PC-3 (cell line): ENCODE measurements at places on chromosomes 2 and 18.

DNA sequence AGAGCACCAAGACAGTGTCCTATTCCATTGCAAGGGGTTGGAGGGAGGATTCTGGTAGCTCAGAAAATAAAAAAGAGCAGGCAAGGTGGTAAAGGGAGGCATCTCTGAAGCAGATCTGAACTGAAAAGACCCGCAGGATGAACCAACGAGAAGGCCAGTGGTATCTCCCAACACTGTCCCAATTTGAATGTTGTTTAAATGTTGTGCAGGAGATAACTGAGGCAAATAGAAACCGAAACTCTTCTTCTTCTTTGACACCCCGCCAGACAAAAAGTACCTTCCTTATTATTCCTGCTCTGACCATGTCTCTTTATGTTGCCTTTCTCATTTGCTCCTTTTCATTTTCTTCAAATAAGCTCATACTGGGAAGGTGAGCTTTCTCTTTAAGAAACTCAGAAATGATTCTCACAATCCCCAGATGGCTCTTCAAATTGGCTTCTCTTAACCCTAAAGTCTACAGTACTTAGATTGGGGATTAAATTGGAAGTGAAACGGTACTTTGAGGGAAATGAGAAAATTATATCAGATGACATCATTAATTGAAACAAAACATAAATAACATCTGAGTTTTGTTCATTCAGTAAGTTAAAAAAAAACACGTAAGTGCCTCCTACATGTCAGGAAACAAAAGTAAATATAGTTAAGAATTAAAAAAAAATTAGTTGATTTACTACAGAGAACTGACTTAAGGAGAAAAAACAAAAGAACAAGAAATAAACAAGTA, 143.6 kb downstream of the WDPCP start:
- no peaks in the 10 kb centered on the region for H3K27me3 ChIP-seq
- H3K4me1 ChIP-seq = no peaks in the 10 kb centered on the region
- no peak overlapping the region for H3K27ac ChIP-seq
- no peak overlapping the region for H3K4me3 ChIP-seq
- DNase-seq = no peak

DNA sequence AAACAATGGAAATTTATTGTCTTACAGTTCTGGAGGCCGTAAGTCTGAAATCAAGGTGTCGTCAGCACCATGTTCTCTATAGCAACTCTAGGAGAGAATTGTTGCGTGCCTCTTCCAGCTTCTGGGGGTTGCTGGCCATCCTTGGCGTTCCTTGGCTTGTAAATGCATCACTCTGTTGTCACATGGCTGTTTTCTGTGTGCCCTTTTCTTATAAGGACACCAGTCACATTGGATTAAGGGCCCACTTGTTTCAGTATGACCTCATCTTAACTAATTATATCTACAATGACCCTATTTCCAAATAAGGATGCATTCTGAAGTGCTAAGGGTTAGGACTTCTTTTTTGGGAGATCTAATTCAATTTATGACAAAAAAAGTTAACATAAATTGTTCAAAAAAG, 1.4 kb upstream of the PLEK start:
- no peak overlapping the region for H3K4me3 ChIP-seq
- DNase-seq = no peak
- H3K27ac ChIP-seq = no peak overlapping the region
- H3K36me3 ChIP-seq = no peaks in the 10 kb centered on the region

- no peaks in the 10 kb centered on the region for H3K4me1 ChIP-seq
- peaks cover 32% of the 10 kb centered on the region for H3K36me3 ChIP-seq
- H3K4me3 ChIP-seq = no peak overlapping the region
- H3K27me3 ChIP-seq = no peaks in the 10 kb centered on the region
- DNase-seq = no peak
These were observed 33.8 kb downstream of the SUCLG1 start for GRCh38 chr2:84425310-84425709.

DNA sequence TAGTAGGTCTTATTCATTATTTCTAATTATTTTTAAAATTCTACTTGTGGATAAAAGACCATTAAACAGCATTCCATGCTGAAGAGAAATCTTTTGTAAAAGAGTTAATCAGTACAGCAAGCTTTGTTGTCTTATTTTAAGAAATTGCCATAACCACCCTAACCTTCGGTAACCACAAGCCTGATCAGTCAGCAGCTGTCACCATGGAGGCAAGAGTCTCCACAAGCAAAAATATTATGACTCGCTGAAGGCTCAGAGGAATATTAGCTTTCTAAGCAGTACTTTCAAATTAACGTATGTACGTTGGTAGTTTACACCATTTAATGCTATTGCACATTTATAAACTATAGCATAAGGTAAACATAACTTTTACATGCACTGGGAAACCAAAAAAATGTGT, 650.5 kb upstream of the LINC00305 start:
- H3K36me3 ChIP-seq = no peaks in the 10 kb centered on the region
- no peak overlapping the region for H3K4me3 ChIP-seq
- H3K27ac ChIP-seq = peak overlapping the region; percentile 31
- H3K4me1 ChIP-seq = peaks cover 10% of the 10 kb centered on the region
